ENCODE measurements at places on chromosomes 11 and 22.

GRCh38 chr22:41382610-41383009, 868 bp downstream of the TEF start:
- DNase-seq = no peak

DNA sequence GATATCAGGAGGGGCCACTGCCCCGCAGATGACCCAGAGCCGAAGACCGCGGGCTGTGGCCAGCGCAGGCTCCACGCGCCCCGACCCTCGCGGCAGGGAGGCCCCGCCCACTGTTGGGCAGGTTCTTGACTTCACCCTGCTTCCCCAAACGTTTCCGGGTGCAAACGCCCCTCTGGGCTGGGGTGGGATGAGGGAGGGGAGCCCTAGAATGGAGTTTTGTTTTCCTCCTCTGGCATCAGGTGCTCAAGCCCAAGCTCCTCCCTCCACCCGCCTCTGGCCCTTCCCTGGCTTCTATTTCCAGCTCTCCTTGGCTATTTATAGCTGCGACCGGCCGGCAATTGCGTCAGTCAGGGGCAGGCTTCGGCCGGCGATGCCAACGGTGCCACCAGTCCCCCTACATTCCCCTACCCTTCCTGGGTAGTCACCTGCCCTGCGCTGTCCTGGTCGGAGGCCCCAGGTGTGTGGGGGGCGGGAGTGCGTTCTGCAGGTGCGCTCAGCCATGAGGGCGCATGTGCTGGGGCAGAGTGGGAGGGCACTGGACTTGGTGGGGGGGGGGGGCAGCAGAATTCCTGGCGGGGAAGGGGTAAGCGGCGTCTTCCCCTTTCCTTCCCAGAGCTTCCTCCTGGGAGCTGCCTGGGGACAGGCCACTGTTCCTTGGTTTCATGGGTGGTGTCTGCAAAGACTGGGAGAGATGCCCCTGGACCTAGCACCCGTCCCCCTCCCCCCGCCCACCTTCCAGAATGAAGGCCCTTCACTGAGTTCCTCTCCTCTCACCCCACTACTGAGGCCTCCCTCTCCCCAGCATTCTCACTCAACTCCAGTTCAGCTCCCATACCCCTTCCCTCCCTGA, 23.6 kb downstream of the DUSP8 start:
- no peak for DNase-seq

DNA sequence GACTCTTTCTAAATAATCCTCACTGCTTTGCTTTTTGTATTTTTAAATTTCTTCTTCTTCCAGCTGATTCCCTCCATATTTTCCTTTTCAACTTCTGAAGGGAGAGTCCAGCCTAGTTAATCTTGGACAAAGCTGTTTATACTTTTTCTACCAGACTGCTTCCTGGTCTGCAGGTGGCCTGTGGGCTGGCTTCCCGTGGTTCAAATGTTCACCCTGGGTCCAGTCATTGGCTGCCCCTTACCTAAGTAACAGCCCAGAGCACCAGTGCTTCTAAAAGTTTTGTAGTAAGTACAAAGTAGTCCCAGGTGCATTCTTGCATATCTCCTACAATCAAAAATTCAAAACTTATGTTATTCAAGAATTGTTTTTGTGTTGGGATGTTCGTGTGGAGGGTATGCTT, 19.1 kb downstream of the ZNF143 start:
- no peak for DNase-seq

DNA sequence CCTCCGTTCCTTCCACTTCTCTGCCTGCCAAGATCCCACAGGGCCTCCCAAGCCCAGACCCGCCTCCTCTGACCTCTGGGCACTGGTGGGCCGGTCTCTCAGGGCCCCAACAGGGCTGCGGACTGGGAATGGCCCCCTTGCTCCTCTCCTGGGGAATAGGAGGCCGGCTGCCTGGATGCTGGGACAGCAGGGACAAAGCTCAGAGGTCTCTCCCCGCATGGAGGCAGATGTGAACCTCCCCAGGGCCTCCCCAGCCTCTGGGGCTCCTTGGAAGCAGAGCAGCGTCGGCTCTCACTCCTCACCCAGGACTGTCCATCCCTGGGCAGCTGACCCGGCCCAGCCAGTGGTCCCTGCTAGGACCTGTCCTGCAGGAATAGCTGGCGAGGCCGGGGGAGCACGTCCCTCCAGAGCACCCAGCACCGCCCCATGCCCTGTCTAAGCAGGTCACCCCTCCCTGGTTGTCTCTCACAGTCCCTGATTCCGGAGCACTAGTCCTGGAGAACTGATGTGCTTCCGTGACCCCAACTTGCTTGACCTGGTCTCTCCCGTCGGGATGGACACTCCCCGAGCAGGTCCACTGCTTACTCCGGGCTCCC, 85.8 kb downstream of the RTL6 start:
- DNase-seq = no peak

All from stimulated activated CD8-positive, alpha-beta memory T cell treated with anti-CD3 and anti-CD28 coated beads, Interleukin-15, amount 100 ng/mL, for 4 hours (primary cell).